ENCODE measurements at places on chromosomes 2 and 18.
A peak's percentile ranks its signal among the peaks of the same experiment; 100 is the strongest.

DNA sequence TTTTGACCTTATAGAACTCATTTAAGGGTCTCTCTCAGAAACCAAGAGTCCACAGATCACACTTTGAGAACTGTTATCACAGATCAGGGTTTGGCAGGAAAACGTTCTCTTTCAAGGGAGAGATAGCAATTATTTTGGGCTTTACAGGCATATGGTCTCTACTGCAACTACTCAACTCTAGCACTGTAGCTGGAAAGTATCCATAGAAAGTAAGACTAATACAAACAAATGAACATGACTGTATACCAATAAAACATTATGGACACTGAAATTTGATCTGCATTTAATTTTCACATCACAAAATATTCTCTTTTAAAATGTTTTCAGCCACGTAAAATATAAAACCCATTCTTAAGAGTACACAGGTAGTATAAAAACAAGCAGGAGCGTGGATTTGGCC lies 100.5 kb downstream of the TRIP12 start:
- no peak for DNase-seq

GRCh38 chr2:159054032-159054334 lies 85.5 kb downstream of the TANC1 start:
- no peak for DNase-seq

- no peak for DNase-seq
These were observed 232.3 kb upstream of the CHAC2 start for GRCh38 chr2:53535234-53535840.

DNA sequence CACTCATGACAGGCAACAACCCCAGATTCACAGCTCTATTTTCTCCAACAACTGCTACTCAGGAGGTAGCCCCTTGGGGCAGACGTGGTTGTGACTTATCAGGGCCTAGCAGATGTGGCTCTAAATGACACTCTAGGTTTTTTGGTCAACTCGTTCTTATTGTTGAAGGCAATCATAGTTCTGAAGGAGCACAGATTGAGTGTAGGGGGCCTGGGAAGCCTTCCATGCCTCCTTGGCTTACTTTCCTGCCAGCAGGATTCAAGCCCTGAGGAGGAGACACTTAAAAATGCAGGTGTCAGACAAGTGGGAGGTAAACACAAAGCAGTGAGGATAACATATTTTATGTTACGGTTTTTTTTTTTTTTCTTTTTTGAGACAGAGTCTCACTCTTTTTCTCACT lies 23.5 kb upstream of the SUCLG1 start:
- DNase-seq, result no peak

DNA sequence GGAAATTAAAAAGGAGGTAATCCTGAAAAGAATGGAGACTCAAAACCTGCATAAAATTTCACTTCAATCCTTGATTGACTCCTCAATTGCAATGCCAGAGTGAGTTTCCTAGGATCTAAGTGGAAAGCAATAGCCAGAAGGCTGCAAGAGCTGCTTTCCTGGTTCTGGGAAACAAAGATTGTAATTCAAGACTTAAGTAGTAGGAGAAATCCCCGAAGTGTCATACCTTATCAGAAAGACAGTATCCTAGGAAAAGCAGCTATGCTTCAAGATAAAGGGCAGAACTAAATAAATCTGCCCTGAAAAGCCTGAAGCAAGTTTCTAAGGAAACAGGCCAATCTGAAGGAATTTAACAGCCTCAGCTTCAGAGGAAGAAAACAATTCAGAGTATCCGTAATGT lies 390.2 kb downstream of the DSC3 start:
- no peak for DNase-seq

GRCh38 chr18:4181086-4181485 lies 274.0 kb downstream of the DLGAP1 start:
- DNase-seq, result no peak

- no peak for DNase-seq
These were observed 26.1 kb downstream of the LIMS1 start for GRCh38 chr2:108560241-108560811.

DNA sequence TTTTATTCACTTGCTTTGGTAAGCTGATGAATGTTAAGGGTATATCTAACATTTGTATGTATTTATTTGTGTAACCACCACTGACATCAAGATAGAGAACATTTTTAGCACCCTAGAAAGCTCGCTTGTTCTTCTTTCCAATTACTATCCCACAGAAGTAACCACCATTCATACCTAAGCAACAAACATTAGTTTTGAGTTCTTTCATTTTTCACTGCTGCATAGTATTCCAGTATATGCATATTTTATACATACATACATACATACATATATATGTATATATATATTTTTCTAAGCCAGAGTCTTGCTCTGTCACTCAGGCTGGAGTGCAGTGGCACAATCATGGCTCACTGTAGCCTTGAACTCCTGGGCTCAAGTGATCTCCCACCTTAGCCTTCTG lies 11.1 kb upstream of the DYM start:
- no peak for DNase-seq

GRCh38 chr18:13545514-13545913 lies 180.8 kb downstream of the FAM210A start:
- DNase-seq, result no peak

DNA sequence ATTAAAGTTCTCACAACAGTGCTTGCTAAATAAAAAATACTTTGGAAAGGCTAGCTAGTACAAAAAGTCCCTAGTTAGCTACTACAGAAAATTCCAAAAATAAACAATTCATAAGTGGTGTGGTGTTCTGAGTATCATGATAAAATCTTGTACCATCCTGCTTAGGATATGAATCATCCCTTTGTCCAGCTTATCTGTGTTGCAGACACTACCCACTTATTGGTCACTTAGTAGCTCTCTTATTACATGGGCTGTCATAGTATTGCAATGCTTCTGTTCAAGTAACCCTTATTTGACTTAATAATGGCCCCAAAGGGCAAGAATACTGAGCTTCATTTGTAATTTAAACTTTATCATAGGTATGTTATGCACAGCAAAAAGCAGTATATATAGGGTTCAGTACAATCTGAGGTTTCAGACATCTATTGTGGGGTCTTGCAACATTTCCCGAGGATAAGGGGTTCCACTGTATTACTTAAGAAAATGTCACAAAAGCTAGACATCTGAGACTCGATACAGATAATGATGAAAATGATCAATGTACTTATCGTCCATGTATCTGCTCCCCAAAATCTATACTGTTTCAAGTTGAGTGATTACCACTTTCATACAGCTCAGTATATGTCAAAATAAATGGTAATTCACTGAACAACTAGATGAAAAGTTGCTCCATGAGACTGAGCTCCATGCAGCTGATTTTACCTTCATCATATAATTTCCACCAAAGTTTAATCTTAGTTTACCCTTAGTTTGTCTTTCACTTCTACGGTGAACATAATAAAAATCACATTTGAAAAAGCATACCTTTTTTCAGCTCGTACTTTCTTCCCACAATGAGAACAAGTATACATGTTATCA lies 93.8 kb downstream of the C2orf74 start:
- DNase-seq, result peak; percentile 58

- peak; percentile 96 for DNase-seq
These were observed 6.0 kb upstream of the SLC35F6 start for GRCh38 chr2:26757873-26758789.

- DNase-seq, result no peak
These were observed 14.6 kb downstream of the GULP1 start for GRCh38 chr2:188306271-188306670.

DNA sequence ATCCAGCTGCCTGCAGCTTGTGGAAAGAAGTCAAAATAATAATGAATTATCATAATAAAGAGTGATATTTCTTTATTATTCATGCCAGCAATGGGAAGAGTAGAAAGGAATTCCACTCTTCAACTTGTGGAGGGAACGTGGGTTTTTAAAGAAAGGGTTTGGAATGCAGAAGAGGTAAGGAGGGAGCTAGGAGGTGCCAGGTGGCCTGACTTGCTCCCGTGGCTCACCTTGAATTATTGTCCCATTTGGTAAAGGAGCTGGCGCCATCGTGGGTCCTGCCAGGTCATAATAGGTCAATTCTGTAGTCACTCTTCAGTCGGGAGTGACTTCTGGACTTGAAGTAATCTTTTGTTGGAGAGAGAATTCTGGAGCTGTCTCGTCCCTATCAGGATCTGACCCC lies 95.2 kb upstream of the BARD1 start:
- DNase-seq, result no peak

DNA sequence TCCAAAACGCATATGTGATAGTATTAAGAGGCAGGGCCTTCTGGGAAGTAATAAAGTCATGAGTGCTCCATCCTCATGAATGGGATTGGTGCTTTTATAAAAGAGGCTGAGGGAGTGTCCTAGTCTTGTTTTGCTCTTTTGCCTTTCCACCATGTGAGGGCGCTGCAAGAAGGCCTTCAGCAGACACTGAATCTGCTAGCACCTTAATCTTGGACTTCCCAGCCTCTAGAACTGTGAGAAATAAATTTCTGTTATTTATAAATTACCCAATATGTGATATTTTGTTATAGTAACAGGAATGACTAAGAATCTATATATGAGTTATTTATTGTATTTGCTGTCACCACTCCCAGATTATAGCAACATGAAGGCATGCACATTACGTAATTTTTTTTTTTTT lies 63.5 kb downstream of the PLA2R1 start:
- no peak for DNase-seq

DNA sequence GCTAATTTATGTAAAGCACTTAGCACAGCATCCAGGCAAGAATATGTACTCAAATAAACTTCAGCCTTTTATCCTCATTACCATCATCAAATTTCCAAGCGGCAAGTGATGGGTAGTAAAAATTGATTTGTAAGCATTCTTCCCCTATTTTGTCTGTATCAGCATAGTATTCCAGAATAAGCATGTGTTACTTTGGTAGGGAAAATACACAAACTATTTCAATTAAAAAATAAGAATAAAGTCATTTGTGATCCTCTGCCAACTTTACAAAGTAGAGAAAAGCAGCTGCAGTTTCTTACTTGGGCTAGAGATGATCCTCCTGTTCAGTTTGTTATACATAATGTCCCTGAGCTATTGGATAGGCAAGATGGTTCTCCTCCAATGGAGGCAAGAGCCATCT lies 493.2 kb downstream of the ZEB2 start:
- DNase-seq, result no peak

- peak; percentile 19 for DNase-seq
These were observed 113.9 kb downstream of the CCDC74A start for GRCh38 chr2:131641414-131642206.

DNA sequence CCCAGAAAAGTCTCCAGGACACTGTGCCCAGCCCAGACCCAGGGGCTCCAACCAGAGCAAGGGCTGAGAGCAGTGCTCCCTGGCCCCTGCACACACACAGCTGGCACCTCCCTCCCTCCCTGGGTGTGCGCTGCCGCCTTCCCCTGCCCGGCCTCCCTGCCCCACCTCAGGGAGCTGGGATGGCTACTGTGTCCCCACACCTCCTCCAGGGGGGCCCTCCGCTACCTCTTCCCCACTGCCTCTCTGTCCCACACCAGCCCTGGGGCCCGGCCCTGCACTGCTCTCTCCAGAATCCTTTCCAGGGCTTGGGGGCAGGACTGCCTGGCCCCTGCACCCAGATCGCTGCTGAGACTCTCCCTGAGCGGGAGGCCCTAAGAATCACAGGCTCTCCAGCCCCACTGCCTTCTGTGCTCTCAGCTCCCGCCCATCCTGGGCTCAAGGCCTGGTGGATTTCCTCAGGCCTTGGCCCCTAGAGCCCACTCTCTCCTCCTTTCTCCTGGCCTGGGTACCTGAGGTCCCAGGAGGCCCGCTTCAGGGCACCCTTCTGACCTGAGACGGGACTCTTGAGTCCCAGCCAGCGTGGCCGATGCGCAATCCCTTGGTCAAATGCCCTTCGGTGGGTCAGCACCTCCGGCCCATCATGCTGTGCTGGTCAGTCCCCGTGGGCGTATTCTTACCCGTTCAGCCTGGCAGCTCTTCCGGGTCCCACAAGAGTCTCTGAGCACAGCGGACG lies 276.8 kb upstream of the HDAC4 start:
- no peak for DNase-seq

- DNase-seq, result no peak
These were observed 56.1 kb downstream of the LCLAT1 start for GRCh38 chr2:30503007-30503694.

Measured in skeletal muscle cell (primary cell).